Immature natural killer cell (primary cell): ENCODE measurements at places on chromosomes 12 and 14.

DNA sequence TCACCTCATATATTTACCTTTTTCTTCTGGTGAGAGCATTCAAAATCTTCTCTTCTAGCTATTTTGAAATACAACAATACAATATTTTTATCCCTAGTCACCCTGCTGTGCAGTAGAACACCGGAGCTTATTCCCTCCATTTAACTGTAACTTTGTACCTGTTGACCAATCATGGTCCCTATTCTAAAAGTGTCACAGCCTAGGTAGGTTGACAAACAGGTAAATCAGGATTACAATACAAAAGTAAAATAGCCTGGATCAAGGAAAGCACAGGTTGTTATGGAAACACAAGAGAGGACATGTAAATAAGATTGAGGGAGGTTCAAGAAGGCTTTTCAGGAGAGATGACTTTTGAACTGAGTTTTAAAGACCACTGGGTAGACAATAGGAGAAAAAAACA is 670.9 kb downstream of the DIO2 start:
- DNase-seq: no peak
- H3K27me3 ChIP-seq: no peaks in the 10 kb centered on the region
- no peaks in the 10 kb centered on the region for H3K36me3 ChIP-seq
- H3K4me1 ChIP-seq: no peaks in the 10 kb centered on the region
- no peak overlapping the region for H3K4me3 ChIP-seq
- no peak overlapping the region for H3K27ac ChIP-seq

- no peak overlapping the region for H3K4me3 ChIP-seq
- H3K36me3 ChIP-seq: no peaks in the 10 kb centered on the region
- H3K4me1 ChIP-seq: no peaks in the 10 kb centered on the region
- peaks cover 1% of the 10 kb centered on the region for H3K27me3 ChIP-seq
Observed at GRCh38 chr12:83960767-83961166, 951.8 kb downstream of the SLC6A15 start.

- DNase-seq: no peak
- H3K27ac ChIP-seq: no peak overlapping the region
- no peak overlapping the region for H3K4me3 ChIP-seq
- peaks cover 23% of the 10 kb centered on the region for H3K36me3 ChIP-seq
Observed at GRCh38 chr12:132951649-132952048, 4.5 kb downstream of the ZNF605 start.

- H3K27ac ChIP-seq: peak overlapping the region; percentile 45
- no peaks in the 10 kb centered on the region for H3K27me3 ChIP-seq
- H3K4me1 ChIP-seq: peaks cover 18% of the 10 kb centered on the region
- no peak overlapping the region for H3K4me3 ChIP-seq
Observed at GRCh38 chr12:57094208-57095160, 5.6 kb downstream of the NAB2 start.

- peaks cover 79% of the 10 kb centered on the region for H3K4me1 ChIP-seq
- H3K27ac ChIP-seq: no peak overlapping the region
- peaks cover 5% of the 10 kb centered on the region for H3K27me3 ChIP-seq
- H3K4me3 ChIP-seq: no peak overlapping the region
- H3K36me3 ChIP-seq: no peaks in the 10 kb centered on the region
Observed at GRCh38 chr14:99318959-99319295, 46.9 kb upstream of the BCL11B start.
